ENCODE measurements at places on chromosomes 12 and 14. TPM values are rescaled to one million over a fixed set of nuclear protein-coding genes. Genes with fewer than 3 reads are reported as not detected.
A peak's percentile ranks its signal among the peaks of the same experiment; 100 is the strongest.

- no peak for DNase-seq
Observed at GRCh38 chr14:35389315-35389667, 15.3 kb downstream of the NFKBIA start.

- DNase-seq, result no peak
Observed at GRCh38 chr12:2248087-2248900, 195.5 kb downstream of the CACNA1C start.

- DNase-seq, result peak; percentile 82
Observed at GRCh38 chr12:57726884-57727757, 11.4 kb downstream of the AGAP2 start.

DNA sequence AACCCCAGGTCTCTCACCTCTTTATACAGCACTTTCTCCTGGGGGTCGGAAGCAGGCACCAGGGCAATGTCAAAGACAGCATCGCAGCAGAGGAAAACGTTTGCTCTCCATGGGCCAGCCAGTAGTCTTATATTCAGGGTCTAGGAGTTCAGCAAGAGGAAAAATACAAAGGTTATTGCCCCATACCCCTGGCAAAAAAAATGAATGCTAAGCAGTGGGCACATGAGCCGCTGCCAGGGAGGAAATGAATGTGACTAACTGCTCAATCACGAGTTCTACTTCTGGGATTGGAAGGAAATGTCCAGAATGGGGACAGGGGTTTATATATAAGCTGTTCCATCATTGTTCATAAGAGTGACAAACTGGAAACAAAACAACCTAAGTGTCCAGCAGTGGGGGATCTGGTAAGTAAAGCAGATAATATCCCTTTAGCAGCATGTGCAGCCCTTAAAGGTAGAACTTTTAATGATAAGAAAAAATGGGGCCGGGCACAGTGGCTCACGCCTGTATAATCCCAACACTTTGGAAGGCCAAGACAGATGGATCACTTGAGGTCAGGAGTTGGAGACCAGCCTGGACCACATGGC is 53.8 kb downstream of the PHETA1 start:
- DNase-seq, result no peak

GRCh38 chr14:39469094-39469710 is 37.0 kb upstream of the FBXO33 start:
- no peak for DNase-seq

GRCh38 chr12:6996040-6996441 is 22.2 kb downstream of the LPCAT3 start:
- DNase-seq, result peak; percentile 77

The KRT2 gene
- total RNA-seq, result not detected

DNA sequence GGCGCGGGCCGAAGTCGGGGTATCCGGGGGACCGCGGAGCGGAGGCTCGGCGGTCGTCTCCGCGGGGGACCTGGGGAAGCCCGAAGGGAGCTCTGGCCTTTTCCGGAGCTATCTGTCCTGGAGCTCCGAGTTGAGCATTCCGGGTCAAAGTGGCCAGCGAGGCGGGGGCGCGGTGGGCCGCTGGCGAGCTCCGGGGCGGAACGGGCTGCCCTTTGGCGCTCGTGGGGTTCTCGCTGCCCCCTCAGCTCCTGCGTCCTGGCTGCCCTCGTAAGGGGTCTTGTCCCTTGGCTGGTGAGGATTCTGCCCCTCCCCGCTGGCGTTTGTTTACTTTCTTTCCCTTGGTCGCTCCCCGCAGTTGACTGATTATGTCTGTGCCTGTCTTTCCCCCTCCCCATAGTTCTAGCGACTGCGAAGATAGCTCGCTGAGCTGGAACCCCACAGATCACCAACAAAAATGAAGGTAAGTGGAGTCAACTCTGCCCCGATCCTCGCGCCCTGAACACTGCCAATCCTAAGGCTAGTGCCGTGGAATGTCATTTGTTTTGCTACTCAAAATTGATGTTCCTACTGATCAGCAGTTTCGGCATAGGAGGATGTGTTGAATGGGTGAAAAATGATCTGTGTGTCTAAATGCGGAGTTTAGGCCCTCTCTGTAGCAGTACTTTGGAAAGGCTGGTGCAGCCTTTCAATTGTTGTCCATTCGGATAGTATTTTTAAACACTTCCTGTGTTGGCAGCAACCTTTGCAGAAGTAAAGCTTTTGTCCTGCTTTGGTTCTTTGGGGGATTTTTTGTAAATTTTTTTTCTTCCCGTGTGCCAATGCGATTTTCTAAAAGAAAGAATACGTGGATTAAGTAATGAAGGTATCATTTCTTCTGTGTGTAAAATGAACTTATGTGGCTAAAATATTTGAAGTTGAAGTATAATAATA is 1.3 kb downstream of the ARID4A start:
- peak; percentile 30 for DNase-seq

The GDF3 gene
- not detected for total RNA-seq

The RDH12 gene
- not detected for total RNA-seq
